ENCODE measurements at places on chromosomes 1 and 21.

- no peak for DNase-seq
Measured at GRCh38 chr1:67468066-67468718, 38.0 kb upstream of the SERBP1 start.

DNA sequence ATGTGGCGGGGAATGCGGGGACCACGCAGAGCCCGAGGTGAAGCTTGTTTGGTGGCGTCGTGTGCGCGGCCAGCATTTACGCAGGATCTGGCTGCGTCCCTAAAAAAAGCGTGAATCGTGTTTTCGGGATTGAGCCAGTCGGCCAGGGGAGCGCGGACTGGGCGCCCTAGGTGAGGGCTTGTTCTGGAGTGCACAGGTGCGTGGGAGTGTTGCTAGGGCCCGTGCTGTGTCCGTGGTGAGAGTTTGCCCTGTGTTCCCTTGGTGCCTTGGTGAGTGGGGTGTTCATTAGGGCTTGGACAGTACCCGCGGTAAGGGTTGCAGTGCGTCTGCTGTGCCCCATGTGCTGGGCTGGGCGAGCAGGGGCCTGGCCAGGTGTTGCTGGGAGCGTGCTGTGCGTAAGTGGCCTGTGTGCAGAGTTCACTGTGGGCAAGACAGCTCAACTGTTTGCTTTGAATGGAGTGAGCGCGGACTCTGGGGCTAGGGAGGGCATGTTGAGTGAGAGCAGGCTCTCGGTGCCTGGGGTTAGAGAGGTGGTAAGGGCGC, 673 bp downstream of the CD46 start:
- DNase-seq = peak; percentile 77

DNA sequence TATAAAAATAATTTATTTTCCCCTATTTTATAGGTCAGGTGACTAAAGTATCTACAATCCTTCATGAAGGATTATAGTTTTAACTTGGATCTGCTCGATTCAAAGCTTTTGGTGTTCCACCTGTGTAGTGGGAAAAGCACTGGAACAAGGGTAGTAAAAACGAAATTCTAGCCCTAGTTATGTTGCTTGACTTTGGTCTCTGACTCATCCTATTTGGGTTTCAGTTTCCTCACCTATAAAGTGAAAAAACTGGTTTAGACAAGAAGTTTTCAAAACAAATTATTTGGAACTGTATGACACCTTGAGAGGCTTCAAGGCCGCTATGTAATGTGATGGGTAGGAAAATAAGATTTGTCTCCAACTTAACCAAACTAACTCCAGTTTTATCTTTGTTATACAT, 505.2 kb upstream of the ZRANB2 start:
- DNase-seq = no peak

- DNase-seq = no peak
Measured at GRCh38 chr1:67464746-67465145, 34.5 kb upstream of the SERBP1 start.

DNA sequence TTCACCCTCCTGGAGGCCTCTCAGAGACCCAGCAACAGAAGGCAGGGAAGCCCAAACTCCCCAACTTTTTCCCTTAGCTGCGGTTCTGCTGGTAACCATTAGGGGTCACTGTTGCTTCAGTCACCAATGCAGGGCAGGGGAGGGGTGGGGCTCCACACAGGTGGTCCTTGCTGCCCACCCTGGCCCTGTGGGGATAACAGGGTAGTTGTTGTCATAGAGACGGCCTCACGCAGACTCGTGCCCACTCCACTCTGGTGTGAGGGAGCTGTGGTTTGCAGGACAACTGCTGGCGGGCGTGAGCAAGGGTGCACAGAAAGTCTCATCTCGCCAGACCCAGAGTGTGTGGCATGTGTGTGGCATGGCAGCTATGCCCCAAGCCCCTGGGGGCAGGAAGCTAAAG, 19.9 kb downstream of the INSRR start:
- peak; percentile 78 for DNase-seq

DNA sequence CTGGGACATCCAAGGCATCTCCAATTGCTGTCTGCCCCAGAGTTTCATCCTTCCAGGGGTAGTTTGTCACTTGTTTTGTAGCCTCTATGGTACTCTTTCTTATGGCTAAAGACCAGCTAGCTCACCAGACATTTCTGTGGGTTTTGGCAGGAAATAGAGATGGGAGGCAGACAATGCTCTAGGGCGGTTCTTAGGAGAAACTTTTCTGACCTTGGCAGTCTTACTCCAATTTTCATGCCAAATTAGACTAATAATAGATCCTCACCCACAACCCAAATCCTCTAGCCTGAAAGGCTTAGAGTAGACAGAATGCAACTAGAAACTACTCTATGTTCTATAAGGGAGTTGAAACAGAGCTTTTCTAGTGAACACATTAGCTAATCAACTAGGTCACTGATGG, 69.8 kb downstream of the LRIG2 start:
- no peak for DNase-seq

DNA sequence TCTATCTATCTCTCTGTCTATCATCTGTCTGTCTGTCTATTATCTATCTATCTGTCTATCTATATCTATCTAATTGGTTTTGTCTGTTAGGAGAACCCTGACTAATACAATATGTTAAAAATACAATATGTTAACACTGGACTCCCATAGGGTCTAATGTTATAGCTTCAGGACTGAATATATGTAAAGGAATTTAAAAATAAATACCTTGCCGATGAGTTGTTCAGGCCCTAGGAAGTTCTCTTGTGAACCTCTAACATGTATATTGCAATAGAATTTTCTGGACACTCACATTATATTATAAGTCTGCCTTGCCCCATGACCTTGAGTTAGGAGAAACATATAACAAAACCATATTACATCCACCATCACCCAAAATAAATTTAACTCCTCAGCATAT, 900.6 kb downstream of the NCAM2 start:
- DNase-seq = no peak

All from activated effector memory CD4-positive, alpha-beta T cell treated with anti-CD3 and anti-CD28 coated beads, Interleukin-2, amount 50 U/mL, for 16 hours (primary cell).